AG10803 (cell line): ENCODE measurements at places on chromosomes 1 and 21.
A peak's percentile ranks its signal among the peaks of the same experiment; 100 is the strongest.

GRCh38 chr1:20472860-20473711 lies 12.9 kb downstream of the CAMK2N1 start:
- no peak for DNase-seq

GRCh38 chr1:91613595-91613994 lies 112.9 kb downstream of the CDC7 start:
- peak; percentile 60 for DNase-seq

DNA sequence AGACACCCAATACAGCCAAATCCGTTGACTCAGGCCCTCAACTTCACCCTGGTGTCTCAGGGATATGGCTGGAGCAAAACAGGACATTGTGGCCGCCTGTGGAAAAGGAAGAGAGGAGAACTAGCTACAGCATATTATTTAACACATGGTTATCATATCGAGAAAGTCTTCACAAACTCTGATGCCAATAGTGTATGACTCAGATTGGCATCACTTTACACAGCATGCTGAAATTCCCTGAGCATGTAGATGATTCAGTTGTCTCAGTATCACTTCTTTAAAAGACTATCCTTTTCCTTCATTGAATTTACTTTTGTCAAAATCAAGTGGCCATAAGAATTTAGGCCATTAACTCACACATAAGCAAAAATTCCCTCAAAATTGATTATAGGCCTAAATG lies 20.1 kb downstream of the HSD3B2 start:
- peak; percentile 2 for DNase-seq

GRCh38 chr1:33007190-33008050 lies 29.3 kb downstream of the AK2 start:
- peak; percentile 88 for DNase-seq

- DNase-seq = peak; percentile 13
Observed at GRCh38 chr1:228417483-228418203, 982 bp upstream of the TRIM17 start.

DNA sequence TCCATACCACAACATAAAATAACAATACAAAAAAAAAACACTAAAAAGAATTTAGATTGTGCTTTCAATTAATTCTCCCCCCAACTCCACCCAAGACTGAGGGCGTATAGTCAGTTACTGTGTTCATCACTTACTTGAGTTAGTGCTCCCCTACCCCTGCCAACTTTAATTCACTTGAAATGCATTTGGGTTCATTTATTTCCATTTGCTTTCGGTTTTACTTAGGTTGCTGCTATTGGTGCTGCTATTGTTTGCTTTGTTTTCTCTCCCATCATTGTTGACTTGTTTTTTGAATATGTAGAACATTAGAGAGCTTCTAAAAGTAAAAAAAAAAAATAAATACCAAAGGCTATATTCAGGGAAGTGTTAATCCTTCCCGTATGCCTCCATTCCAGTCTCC lies 10.7 kb upstream of the CYYR1 start:
- peak; percentile 4 for DNase-seq

DNA sequence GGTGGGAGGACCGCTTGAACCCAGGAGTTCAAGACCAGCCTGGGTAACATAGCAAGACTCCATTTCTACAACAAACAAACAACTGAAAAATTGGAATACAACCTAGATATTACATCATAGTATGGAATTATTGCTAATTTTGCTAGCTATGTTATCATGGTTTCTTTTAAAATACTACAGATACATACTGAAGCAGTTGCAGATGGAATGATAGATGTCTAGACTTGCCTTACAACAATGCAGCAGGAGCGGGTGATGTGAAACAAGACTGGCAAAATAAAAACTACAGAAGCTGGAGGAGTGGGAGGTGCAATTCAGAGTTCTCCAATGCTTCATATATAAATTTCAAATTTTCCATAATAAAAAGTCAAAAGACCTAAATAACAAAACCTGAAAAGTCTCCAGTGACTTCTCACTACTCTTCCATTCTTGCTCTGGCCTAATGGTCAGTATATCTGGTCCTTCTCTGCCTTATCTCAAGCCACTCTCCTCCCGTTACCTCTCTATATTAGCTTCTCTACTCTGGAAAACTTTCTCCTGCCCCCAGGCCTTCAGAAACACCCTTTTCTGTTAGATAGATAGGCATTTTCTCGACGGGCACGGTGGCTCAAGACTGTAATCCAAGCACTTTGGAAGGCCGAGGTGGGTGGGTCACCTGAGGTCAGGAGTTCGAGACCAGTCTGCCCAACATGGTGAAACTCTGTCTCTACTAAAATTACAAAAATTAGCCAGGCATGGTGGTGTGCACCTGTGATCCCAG lies 28.5 kb upstream of the TMEM200B start:
- DNase-seq = no peak

GRCh38 chr1:111600886-111601386 lies 18.7 kb upstream of the RAP1A start:
- no peak for DNase-seq

GRCh38 chr1:178541829-178542553 lies 29.1 kb downstream of the TEX35 start:
- no peak for DNase-seq

DNA sequence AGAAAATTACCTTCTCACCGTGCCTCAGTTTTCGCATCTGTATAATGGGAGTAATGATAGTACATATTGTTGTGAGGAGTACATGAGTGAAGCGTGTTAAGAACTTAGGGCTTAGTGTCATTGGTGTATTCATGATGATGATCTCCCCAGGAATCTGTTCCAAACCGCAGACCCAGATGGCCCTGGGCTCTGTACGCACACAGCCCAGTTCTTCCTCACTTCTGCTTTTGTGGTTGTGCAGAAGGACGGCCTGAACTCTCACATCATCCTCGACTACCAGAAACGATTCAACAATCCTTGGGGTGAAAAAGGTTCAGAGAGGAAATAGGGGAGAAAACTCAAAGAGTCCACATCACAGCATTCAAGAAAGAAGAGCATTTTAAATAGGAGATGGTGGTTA lies 323.0 kb downstream of the CAMTA1 start:
- DNase-seq = no peak

GRCh38 chr1:89698624-89699023 lies 65.7 kb downstream of the LRRC8C start:
- DNase-seq = no peak

DNA sequence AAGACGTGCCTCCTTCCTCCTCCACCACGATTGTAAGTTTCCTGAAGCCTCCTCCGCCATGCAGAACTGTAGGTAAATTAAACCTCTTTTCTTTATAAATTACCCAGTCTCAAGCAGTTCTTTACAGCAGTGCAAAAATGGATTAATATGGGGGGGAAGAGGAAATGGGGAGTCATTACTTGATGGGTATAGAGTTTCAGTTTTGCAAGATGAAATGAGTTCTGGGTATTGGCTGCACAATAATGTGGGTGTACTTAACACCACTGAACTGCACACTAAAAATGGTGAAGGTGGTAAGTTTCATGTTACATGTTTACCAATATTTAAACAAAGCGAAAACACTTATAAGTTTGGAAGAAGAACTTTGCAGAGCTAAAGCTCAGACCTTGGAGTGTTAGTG lies 24.3 kb upstream of the DISP1 start:
- DNase-seq = no peak

- peak; percentile 97 for DNase-seq
Observed at GRCh38 chr1:205301205-205301821, 20.2 kb downstream of the NUAK2 start.

DNA sequence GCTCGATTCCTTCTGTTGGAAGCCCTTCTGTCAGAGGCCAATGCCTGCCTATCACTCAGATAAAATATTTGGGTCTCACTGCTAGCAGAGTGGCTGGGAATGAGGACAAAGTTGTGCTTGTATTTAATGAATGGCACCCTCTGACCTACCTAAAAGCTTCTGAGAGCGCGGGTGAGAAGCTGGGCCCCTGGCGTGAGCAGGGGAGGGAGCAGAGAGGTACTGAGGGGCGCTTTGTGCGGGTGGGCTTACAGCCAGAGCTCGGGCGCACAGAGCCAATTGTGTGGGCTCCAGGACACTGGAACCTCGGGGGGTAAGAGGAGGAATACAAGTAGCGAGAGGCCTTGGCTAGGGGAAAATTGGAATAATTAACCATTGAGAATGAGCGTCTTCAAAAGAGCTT lies 32.3 kb downstream of the PCAT6 start:
- no peak for DNase-seq

GRCh38 chr1:243246916-243247315 lies 8.2 kb downstream of the CEP170 start:
- DNase-seq = peak; percentile 45

- peak; percentile 91 for DNase-seq
Observed at GRCh38 chr1:218371927-218372672, 27.0 kb downstream of the TGFB2 start.

DNA sequence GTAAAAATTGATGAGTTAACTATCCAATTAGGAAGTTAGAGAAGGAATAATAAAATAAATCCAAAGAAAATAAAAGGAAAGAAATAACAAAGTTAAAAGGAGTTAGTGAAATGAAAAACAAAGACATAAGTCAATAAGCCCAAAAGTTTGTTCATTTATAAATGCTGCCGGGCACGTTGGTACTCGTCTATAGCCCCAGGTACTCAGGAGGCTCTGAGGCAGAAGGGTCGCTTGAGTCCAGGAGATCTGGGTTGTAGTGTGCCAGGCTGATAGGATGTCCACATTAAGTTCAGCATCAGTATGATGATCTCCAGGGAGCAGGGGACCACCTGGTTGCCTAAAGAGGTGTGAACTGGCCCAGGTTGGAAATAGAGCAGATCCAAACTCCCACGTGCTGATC lies 35.5 kb upstream of the VANGL1 start:
- DNase-seq = no peak

DNA sequence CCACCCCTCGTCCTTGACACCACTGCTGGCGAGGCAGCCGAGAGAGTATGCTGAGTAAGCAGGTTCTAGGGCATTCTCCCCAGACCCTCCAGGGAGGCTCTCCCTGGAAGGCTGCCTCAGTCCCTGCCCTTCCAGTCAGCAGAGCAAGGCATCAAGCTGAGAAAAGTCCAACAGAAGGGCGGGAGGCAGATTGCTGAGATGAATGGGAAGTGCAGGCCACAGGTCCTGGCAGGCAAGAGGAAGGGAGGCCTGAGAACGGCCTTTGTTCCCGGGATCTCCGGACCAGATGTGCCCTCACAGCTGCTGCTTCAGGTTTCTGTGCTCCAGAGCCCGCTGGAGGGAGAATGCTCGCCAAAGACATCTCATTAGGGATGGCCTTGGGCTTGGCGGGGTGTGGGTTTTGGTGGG lies 270.0 kb upstream of the VAMP3 start:
- DNase-seq = no peak

DNA sequence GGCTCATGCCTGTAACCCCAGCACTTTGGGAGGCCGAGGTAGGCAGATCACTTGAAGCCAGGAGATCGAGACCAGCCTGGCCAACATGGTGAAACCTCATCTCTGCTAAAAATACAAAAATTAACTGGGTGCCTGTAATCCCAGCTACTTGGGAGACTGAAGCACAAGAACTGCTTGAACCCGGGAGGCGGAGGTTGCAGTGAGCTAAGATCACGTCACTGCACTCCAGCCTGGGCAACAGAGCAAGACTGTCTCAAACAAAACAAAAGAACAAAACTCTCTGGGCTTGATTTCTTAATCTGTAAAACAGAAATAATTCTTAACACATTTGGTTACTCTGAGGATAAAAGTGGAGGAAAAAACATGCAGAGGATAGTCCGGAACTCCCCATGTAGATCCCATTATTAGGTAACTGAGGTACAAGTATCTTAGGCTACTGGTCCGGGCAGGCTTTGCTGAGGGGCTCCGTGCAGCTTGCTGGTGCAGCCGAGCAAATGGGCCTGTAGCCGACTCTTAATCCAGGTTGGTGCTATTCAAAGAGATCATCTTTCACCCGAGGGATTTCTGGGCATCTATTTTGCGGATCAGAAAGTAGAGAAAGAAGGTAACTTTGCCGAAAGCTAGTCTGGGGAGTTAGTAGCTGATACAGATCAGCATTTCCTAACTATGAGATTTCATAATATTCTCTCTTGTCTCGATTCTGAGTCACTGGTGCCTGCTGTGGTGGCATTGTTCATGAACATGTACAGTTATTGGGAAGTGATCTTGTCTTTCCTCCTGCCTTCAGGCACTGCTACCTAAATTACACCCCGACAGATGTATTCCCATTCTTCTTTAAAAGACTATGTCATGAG lies 56.8 kb downstream of the NFIA start:
- peak; percentile 65 for DNase-seq

DNA sequence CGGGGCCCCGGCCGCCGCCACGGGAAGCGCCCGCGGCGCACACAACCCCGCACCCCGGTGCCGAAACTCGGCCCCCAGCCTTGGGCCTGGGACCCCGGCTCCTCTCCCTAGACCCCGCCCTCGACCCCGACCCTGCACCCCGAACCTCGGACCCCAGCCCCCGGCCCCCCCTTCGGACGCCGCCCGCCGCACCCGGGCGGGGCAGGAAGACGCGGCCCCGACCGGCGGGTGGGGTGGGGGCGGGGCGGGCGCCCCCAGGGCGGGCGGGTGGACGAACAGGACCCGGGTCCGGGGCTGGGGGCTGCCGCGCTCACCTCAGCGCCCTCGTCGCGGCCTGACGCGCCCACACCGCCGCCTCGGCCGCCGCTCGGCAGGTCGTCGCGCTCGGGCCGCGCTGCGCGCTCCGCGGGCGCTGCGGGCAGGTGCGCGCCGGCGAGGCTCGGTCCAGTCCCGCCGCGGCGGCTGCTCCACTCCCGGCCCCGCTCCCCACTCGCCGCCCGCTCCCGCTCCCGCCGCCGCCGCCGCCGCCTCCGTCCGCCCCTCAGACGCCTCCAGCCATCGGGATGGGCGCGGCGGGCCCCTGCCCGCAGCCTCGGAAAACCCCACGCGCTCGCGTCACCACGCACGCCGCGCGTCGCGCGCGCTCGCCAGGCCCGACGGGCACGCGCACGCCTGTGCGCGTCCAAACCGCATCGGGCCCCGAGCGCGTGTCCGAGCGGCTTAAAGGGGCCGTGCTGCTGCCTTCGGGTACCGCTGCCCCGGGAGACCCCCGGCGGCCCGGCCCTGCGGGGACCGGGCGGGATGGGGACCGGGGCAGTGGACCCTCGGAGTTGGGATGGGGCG lies at the start of gene GNB1:
Gene GNB1, minus strand, starts transcription at position 582 of the 843 bp plus-strand sequence. CDS start 65,634 bp downstream, outside the sequence.
- DNase-seq = peak; percentile 88

DNA sequence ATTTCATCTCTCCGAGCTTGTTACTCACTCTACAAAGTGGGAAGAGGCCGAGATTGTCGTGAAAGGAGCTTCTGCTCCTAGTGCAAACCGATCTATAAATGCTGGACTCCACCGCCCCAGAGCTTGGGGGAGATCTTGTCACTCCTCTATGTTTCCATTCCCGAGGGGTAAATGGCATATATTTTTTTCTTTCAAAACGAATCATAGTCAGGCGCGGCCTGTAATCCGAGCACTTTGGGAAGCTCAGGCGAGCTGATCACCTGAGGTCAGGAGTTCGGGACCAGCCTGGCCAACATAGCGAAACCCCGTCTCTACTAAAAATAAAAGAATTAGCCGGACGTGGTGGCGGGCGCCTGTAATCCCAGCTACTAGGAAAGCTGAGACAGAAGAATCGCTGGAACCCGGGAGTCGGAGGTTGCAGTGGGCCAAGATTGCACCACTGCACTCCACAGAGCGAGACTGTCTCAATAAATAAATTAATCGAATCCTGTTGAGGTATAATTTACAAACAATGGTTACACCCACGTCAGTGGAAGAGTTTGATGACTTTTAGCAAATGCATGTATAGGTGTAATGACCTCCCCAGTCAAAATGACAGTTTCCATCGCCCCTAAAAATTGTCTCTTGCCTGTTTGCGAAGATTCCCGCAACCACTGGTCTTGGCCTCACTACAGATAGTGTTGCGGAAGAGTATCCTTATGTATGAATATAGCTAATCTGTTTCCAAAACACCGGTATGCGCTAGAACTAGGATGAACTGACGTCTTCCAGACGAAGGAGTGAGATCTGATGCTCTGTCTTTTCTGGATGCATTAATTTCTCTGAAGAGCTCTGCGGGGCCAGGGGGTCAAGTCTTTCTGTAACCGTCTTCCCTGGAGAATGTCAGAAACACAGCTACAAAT lies 840 bp upstream of the HEATR1 start:
- DNase-seq = no peak
